ENCODE measurements at places on chromosomes 6 and 20.

DNA sequence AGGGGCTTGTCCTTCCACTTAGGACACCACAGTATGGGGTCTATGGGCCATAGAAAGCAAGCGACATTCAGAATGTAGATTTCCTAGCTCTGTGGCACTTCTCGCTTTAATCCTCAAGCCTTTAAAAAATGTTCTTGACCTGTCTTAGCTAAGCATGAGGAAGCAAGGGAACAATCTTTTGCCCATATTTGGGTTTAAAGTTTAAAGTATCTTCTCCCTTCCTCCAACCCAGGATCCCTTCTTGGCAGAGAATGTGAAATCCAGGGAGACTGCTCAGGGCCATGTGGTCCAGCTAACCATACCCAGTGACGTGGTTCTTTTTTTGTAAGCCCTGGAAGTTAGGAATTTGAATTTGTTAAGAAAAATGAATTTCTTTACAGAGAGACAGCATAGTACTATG lies 289.9 kb downstream of the BTBD9 start:
- no peak for DNase-seq

GRCh38 chr6:141282263-141282662 lies 850.5 kb upstream of the GJE1 start:
- DNase-seq: no peak

DNA sequence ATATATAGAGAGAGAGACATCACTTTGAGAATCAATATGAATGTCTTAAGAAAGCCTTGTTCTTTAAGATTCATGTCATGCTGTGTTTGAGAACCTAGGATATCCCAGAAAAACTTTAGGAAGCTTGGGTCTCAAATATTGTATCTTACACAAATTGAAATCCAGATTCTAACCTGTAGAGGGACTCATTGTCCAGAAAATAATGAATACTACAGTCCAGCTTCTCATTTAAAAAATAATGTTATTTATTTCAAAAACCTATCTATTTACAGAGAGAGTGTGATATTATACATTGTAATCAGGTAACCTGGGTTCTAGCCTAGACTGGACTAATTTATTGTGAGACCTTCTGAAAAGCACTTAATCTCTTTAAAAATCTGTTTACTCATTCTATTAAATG lies 4.2 kb downstream of the RFX6 start:
- DNase-seq: no peak

- no peak for DNase-seq
These were observed 58.1 kb downstream of the RNF217 start for GRCh38 chr6:125020385-125020784.

GRCh38 chr20:16433293-16433580 lies 140.0 kb downstream of the KIF16B start:
- no peak for DNase-seq

GRCh38 chr6:80940571-80940970 lies 811.9 kb downstream of the TENT5A start:
- DNase-seq: no peak

DNA sequence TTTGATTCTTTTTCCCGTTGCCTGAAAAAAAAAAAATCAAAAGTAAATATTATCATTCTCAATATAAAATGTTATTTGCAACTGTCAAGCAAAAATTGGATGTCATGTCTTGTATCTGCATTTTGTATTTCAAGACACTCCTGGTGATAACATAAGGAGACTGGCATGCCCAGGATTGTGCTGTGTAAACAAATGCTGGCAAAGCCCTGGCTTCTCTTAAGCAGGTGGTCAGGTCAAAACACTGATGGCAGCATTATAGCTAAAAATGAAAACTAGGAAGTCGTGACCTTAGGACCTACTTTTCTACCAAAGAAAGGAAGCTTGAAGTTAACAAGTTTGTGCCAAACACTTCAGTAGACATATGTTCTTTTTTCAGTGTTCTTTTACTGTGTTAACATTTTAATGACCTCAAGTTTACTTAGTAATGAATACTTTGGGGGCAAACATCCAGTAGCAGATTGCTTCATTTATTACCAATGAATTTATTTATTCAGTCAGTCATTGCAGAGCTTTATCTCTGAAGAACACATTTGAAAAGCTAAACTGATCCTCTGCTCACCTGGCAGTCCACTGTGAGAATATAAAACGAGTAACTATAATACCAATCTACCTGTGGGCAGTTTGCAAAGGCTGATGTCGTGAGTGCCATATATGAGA lies 243.1 kb upstream of the FLRT3 start:
- no peak for DNase-seq

- no peak for DNase-seq
These were observed 4.8 kb downstream of the SOX18 start for GRCh38 chr20:64044484-64045247.

- no peak for DNase-seq
These were observed 476 bp downstream of the MEA1 start for GRCh38 chr6:43013097-43013842.

GRCh38 chr6:158999154-158999665 lies 792 bp downstream of the RSPH3 start:
- DNase-seq: no peak

DNA sequence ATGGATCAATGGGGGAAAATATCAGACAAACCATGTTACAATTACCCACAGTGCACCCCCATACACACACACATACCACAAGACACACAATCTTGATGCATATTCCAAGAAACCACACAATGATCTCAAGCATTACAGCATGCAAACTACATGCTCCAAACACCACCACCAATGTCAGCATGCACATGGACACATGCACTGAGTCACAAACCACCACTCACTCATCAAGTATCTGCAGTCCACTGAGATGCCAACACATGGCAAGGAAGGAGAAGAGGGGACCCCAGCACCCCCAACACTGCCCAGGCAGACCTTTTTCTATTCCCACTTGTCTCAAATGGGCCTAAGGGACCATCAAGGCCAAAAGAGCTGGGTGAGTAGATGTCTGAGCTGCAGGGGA lies 91.6 kb downstream of the PREX1 start:
- DNase-seq: no peak

DNA sequence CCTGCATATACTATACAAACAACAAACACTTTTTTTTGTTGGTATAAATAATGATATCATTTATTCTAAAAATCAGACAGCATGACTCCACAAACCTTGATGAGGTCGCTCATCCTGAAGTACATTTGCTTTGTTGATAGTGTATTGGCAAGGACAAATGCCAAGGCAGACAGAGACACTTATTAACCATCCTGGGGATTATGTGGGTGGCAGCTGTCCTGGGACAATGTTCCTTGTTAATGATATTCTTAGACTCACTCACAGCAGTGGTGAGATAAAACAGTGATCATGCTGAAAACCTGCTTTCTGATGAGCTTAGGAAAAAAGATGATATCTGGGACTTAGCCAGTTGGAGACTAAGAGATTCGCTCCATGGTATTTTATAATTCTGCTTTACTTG lies 85.4 kb upstream of the OGFRL1 start:
- DNase-seq: no peak

All from HAP-1 (cell line).